ENCODE measurements at places on chromosomes 11 and 22. TPM values are rescaled to one million over a fixed set of nuclear protein-coding genes. Genes with fewer than 3 reads are reported as not detected.
A peak's percentile ranks its signal among the peaks of the same experiment; 100 is the strongest.

GRCh38 chr11:967995-968751 lies 42.5 kb downstream of the AP2A2 start:
- no peaks in the 10 kb centered on the region for H3K27me3 ChIP-seq
- H3K4me1 ChIP-seq, result peaks cover 59% of the 10 kb centered on the region
- peaks cover 37% of the 10 kb centered on the region for H3K36me3 ChIP-seq

GRCh38 chr11:68498903-68499883 lies 38.6 kb downstream of the PPP6R3 start:
- H3K27me3 ChIP-seq, result no peaks in the 10 kb centered on the region

- peaks cover 1% of the 10 kb centered on the region for H3K27me3 ChIP-seq
- no peak for DNase-seq
- no peak overlapping the region for H3K4me3 ChIP-seq
- H3K36me3 ChIP-seq, result no peaks in the 10 kb centered on the region
- H3K27ac ChIP-seq, result no peak overlapping the region
- no peaks in the 10 kb centered on the region for H3K4me1 ChIP-seq
Observed at GRCh38 chr11:121359591-121359990, 67.0 kb downstream of the SC5D start.

DNA sequence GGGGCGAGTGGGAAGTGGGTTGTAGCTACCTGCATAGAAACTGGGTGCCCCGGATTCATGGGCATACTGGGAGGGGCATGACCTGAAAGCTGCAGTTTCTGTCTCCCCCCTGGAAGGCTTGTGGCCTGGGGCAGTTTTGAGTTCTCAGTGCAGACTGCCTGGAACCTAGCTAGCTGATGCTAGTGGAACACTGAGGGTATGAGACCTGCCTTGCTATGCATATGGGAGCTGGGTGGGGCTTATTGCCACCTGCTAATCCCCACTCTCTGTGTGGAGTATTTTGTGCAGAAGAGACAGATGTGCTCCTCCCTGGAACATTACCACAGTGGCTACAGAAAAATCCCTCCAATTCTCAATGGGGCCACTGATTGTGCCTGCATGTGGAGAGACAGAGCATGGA lies 11.7 kb upstream of the OR56B4 start:
- no peak for DNase-seq
- peaks cover 11% of the 10 kb centered on the region for H3K4me1 ChIP-seq
- H3K36me3 ChIP-seq, result peaks cover 3% of the 10 kb centered on the region
- H3K4me3 ChIP-seq, result no peak overlapping the region

GRCh38 chr22:17699696-17700340 lies 61.3 kb downstream of the BCL2L13 start:
- no peak overlapping the region for H3K4me3 ChIP-seq
- peaks cover 1% of the 10 kb centered on the region for H3K4me1 ChIP-seq
- H3K36me3 ChIP-seq, result peaks cover 4% of the 10 kb centered on the region
- no peak for DNase-seq
- no peaks in the 10 kb centered on the region for H3K27me3 ChIP-seq
- no peak overlapping the region for H3K27ac ChIP-seq

GRCh38 chr11:115324581-115325432 lies 179.4 kb downstream of the CADM1 start:
- no peaks in the 10 kb centered on the region for H3K36me3 ChIP-seq
- DNase-seq, result no peak

DNA sequence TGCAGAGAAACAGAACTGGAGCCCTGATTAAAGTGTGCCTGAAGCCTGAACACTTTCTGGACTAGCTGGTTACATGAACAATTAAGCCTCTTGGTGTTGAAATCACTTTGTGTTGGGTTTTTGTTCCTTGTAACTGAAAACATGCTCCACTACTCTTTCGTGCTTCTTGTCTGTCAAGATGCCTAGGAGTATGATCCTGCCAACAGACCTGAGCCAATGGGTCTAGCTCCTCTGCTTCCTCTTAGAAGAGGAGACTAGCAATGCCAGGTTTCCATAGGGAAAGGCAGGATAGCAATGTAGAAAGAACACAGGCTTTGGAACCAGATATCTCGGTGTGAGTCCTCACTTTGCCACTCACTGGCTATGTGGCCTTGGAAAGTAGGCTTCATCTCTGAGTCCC lies 40.3 kb downstream of the IRAG1 start:
- no peak for DNase-seq
- no peaks in the 10 kb centered on the region for H3K27me3 ChIP-seq
- no peak overlapping the region for H3K4me3 ChIP-seq
- no peak overlapping the region for H3K27ac ChIP-seq

DNA sequence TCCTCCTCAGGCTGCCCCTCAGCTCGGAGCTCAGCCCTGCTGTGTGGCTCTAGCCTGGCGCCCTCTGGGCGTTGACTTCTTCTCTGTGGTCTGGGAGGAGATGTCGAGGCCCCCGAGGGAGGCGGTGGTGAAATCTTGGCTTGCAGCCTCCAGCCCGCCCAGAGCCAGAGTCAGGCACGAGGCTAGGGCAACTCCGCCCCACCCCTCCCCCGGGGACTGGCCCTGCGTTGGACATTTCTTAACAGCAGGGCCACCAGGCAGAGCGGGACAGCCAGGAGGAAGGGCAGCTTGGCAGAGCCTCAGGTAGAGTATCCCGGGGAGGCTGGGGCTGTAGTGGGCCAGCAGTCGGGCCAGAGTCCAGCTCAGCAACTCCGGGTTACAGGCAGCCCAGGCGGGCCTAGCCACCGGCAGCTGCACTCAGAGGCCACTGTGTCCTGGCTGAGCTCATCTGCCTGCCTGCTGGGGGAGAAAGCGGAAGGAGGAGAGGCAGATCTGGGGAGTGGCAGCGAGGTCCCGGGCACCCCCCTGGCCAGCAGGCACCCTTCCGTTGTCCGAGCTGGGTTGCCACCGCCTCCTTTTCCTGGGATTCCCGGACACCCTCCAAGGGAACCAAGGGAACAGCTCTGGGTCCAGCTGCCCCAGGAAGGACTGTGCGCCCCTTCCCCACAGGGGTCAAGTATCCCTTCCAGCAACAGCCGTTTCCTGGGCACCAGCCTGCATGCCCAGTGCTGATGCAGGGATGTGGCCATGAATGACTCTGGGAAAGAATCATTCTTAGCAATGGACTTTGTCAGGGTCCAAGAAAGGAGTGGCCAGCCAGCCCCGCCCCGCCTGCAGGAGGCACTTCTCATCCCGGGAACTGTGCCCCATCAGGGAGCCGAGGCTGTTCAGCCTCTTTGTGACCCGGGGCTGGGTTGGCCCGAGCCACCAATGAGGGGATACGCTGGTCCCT lies at the start of gene ALDH3B1:
TSS of gene ALDH3B1 (plus strand) at position 238 of the 952 bp plus-strand sequence. CDS start 4,971 bp downstream, outside the sequence.
- H3K27me3 ChIP-seq, result peaks cover 3% of the 10 kb centered on the region
- H3K4me3 ChIP-seq, result peak within 1 kb of the TSS; percentile 6
- H3K4me1 ChIP-seq, result peaks cover 5% of the 10 kb centered on the region
- no peak for DNase-seq
- H3K27ac ChIP-seq, result peak within 1 kb of the TSS; percentile 61
- H3K36me3 ChIP-seq, result no peaks in the 10 kb centered on the region

- no peak overlapping the region for H3K27ac ChIP-seq
- no peaks in the 10 kb centered on the region for H3K36me3 ChIP-seq
- no peak for DNase-seq
- peaks cover 10% of the 10 kb centered on the region for H3K4me1 ChIP-seq
- no peak overlapping the region for H3K4me3 ChIP-seq
Observed at GRCh38 chr11:129976328-129976727, 26.3 kb downstream of the PRDM10 start.

Gene GVQW3
- total RNA-seq, result 7.8 TPM

Gene RIMBP3C
- 3.5 TPM for total RNA-seq

Gene CSRP3
- total RNA-seq, result not detected

Data from naive thymus-derived CD8-positive, alpha-beta T cell (primary cell).